Stimulated activated CD4-positive, alpha-beta T cell treated with anti-CD3 and anti-CD28 coated beads, Interleukin-1b, Interleukin-23, amount 100 ng/mL, for 1 hour (primary cell): ENCODE measurements at places on chromosomes 11 and 22.

DNA sequence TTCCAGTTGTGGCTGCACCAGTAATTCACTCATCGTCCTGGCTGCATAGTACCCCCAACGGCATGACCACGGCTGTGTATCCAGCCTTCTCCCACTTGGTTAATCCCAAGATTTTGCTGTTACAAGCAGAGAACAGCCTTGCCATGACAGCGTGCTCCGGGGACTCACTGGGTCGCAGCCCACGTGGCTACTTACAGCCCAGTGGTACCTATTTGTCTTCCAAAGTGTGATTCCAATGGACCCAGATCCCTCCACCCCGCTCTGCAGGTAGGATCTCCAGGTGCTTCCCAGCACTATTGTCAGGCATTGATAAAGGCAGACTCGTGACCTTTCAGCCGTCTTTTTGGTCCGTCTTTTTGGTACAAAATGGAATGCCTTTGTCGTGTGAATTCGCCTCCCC is 119.0 kb upstream of the FGF3 start:
- DNase-seq: no peak

DNA sequence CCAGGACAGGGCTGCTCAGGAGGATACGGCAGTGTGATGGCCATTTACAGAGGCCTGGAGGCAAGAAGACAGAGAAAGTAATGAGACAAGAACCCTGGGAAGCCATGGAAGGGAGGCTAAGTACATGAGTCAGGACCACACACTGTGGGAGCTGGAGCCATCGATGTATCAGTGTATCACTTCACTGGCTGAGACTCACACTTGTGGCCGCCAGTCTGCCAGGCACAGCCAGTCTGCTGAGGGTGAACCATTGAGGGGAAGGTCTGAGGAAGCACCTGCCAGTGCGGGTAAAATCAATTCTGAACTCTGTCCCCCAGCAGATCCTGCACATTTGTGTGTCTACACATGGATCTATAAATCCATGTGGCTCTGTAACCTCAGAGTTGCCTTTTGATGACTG is 195.6 kb downstream of the GRIK4 start:
- DNase-seq: no peak

DNA sequence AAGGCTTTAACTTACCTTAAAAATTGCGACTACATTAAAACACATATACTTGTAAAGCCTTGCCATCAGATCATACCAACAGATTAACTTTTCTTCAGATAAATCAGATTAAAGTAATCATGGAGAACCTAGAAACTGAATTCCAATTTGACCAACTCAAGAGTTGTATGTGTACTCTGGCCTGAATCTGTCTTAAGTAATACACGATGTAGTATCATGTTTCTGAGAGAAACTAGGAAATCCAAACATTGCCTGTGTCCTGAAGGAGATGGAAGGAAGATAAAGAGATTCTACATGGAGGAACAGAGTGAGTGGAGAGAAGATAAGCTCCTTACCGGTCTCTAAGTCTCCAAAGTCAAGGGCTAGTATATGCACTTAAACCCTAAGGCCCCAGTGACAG is 162.1 kb downstream of the CADM1 start:
- no peak for DNase-seq

- DNase-seq: no peak
These were observed 12.5 kb downstream of the RAC2 start for GRCh38 chr22:37231406-37232139.

GRCh38 chr22:40263191-40263590 is 83.1 kb upstream of the ADSL start:
- no peak for DNase-seq

DNA sequence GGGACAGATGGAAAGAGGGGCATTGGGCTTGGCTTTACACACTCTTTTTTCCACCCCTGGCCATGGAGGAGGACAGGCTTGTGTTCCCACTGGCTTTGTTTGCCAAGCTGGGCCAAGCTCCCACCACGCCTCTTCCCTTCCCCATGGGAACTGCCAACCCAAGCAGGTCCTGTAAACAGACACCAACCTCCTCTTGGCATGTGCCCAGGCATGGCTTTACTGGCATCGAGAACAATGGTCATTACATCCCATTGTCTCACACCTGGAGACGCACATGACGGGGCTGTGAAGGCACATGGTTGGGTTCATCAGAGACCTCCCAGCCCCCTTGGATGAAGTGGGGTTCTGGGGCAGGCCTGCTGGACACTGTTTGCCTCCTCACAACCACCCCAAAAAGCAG is 11.7 kb downstream of the SEC14L3 start:
- no peak for DNase-seq

GRCh38 chr11:96197103-96197502 is 145.9 kb downstream of the MAML2 start:
- DNase-seq: no peak

GRCh38 chr22:19643448-19644313 is 70.6 kb upstream of the SEPTIN5 start:
- no peak for DNase-seq

GRCh38 chr11:7911011-7911410 is 20.1 kb downstream of the OR10A6 start:
- no peak for DNase-seq

DNA sequence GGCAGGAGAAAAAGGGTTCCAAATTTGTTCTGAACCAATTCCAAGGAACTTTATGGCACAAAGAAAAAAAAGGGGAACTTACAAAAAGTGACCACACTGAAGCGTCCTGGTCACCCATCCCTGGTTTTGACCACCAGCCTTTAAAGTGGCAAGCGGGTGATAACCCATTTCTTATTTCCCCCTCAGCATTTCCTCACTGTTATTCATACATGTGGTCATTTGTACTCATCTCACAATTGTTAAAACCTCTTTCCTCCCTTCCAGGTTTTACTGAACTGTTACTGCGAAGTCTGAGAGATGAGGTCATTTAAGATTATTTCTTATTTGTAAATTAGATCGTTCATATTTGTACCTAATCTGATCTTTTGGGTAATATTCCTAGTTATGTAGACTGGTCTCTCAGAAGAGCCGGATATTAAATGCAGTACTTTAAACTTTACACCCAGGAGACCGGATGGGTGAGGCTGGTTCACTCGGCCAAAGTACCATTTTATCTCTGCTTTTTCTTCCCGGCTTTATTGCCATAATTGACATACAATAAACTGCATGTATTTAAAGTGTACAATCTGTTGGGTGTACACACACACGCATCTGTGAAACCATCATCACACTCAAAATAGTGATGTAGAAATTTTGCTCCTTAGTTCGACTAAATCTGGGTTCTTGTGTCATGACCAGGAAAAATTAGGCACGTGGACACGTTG is 47.0 kb downstream of the CDPF1 start:
- no peak for DNase-seq

- no peak for DNase-seq
These were observed 7.9 kb upstream of the CTSC start for GRCh38 chr11:88345408-88345807.

- no peak for DNase-seq
These were observed 1.2 kb downstream of the ZDHHC8 start for GRCh38 chr22:20132686-20133246.

- no peak for DNase-seq
These were observed 15.6 kb downstream of the PCF11 start for GRCh38 chr11:83172551-83172950.

- no peak for DNase-seq
These were observed 1.1 kb downstream of the PUS3 start for GRCh38 chr11:125901872-125902271.

DNA sequence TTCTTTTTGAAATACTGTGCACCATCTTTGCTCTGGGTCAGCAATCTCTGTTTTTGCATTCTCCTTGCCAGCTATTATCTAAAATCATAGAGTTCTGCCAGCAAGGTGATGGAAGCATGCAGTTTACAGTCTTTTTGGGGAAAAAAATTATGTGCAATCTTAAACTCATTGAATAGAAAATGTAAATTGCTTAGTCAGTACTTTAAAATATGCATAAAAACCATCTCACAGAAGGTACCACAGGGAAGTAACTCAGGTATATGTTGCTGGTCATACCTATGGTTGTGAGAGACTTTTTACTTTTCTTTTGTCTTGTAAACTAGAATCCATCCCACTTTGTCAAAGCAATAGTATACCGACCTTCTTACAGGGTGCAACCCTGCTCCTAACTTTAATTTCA is 469.8 kb upstream of the ANO3 start:
- DNase-seq: no peak

DNA sequence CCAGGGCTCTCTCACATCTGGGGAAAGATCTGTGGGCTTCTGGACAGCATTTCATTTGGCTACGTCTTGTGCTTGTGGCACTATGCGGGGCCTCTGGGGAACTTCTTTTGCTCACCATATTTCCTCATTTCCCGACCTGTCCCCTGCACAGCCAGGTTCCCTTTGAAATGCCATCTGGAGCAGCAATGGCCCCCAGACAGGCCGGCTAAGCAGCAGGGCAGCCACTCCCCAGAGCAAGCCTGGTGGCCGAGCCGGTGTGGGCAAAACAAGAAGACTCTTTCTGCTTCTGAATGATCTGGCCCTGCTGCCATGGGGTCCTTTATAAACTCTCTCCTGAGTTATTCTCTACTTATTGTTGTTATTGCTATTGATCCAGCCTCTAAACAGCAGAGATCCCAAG is 190.7 kb upstream of the NECTIN1 start:
- DNase-seq: no peak

DNA sequence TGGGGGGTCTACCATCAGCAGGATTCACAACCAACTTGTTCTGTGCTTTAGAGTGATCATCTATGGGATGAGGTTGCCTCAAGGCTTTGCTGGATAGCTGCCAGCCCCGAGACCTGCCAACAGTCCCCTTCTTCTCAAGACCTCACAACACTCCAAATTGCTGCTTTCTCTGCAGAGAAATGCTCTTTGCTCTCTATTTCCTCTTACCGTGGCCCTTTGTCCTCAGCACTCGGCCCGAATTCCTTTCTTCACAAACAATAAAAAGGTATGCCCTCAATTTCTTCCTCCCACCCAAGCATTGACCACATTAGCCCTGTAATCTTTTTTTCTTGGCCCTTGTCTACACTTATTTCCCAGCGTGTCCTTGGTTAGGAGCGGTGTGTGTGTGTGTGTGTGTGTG is 147.4 kb upstream of the SNX19 start:
- DNase-seq: no peak

DNA sequence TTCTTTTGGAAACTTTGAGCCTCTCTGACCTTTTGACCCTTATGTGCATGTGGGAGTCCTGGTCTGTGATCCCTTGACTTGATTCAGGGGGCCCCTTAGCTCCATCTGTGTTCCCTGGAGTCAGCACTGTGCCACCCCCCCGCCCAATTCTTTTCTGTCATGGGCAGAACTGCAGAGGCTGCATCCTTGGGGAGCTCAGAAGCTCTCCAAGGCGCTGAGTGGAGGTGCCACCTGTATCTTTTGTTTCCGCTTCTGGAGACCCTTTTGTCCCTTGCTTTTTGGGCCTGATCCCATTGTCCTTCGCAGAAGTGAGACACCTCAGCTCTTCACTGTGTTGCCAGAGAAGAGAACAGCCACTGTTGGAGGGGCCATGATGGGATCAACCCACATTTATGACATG is 2.4 kb upstream of the PACS1 start:
- no peak for DNase-seq

- no peak for DNase-seq
These were observed 4.8 kb downstream of the VPS26B start for GRCh38 chr11:134229126-134229790.

DNA sequence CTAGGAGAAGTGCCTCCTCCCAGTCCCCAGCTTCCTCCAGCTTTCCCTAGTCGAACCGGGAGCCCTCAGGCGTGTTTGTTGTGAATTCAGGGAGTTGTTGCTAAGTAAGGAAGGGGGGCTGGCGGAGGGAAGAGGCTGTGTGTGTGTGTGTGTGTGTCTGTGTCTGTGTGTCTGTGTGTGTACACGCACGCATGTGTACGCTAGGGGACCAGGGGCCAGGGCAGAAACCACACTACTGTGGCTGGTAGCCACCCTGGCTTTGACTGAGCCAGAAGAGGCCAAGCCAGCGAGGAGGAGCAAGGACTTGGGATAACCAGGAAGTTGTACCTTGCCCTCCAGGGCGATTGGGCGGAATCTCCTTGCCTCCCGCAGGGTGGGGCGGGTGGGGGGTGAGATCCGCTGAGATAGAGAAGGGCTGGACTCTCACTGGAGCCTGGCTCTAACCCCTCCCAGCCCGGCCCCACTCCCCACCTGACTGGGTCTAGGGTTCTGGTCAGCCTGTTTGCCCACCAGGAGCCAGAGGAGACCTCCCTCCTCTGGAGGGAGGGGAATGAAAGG is 7.5 kb downstream of the BCL9L start:
- no peak for DNase-seq

DNA sequence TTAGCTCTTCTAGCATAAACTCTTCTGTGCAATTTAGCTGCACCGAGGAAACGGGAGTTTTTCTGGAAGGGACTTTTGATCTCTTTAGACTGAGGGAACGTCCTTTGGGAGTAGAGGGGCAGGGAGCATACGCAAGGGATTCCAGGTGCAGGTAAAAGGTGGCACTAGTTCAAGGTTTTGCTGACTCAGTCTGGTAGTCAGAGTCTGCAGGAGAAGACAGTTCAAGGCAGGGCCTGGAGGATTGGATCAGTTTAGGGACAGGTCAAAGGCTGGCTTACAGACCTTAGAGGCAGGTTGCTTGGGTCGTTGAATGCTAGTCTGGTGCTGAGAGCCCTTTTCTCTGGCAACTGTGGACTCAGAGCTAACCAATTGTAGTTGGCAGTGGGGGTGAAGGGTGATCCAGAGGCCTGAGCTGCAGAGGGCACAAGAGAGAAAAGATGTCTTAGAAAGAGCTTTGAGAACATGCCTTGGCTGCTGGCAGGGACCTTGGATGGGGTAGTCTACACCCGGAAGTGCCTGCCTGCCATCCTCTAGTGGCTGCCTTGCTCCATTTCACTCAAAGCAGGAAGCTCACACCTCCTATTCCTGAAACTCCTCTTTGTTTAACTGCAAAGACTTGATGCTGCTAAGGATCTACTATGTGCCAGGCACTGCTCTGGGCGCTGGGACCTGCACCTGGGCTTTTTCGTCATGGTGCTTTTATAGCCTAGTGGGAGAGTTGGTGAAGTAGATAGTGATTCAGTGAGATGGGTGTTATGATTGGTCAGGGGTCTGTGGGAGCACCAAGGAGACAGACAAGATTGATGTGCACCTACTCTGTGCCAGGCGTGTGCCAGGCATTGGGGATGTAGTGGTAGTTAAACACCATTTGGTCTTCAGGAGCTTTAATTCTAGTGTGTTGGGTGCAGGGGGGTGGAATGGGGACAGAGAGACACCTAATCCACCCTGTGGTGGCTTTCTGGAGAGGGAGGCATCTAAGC is 17.1 kb downstream of the MIAT start:
- DNase-seq: no peak

GRCh38 chr22:40524392-40525249 is 111.9 kb downstream of the MRTFA start:
- no peak for DNase-seq

DNA sequence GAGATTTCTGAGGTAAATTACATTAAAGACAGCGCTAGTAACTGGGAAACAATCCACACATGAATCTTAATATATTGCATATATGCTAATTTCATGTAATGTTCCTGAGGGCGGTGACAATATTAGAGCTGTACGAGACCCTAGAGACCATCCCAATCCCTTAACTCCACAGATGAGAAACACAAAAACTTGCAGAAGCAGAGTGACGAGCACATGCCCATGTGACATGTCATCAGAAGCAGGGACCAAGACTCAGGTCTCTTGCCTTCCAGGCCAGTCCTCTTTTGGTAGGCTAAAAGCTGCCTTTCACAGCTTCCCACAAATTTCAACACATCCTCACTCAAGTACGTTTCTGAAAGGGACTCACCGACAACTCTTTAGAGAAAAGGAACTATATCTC is 11.8 kb downstream of the MAPK1 start:
- DNase-seq: no peak
